Fibroblast of villous mesenchyme (primary cell): ENCODE measurements at places on chromosomes 6 and 20. TPM values are rescaled to one million over a fixed set of nuclear protein-coding genes. Genes with fewer than 3 reads are reported as not detected.

The BFSP1 gene
- 2.9 and 4.7 TPM in 2 replicates for total RNA-seq

DNA sequence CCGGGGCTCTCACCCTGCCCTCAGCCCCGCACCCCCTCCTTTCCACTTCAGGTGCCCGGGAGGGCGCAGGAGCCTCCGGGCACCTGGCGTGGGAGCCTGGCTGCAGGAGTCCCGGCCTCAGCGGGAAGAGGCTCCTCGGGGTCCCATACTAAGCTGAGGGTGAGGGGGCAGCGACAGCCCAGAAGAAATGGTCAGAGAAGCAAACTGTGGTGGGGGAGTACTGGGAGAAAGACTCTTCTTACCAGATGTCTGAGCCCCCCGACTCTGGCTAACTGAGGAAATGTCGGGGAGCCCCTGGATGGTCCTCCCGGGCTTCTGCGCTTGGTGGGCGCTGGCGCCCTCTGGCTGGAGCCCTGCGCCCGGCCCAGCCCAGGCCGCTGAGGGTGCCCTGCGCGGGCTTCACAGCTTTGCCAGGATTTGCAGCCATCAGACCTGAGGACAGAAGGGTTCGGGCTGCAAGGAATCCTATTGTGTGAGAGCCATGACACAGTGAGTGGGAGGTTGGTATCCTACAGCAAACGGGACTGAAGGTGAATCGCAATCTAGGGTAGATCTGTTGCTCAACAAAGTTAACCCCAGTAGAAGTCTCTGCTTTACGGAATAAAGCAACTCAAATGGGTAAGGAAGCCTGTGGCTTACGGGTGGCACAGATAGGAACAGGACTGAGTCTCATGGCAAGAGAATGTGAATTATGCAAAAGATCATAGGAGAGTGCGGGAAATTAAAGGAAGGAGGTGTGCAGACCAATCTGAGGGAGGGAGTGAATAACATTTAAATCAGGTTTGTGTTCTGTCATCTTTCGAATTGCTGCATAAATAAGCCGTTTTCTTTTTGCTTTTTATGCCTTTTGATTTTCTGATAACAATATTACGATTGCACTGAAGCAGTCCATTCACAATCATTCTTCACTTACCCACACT is 639 bp upstream of the RCAN2 start:
- no peak for DNase-seq

GRCh38 chr6:89289710-89290109 is 25.4 kb downstream of the GABRR2 start:
- no peak for DNase-seq

The CST7 gene
- total RNA-seq: not detected in 2 replicates

DNA sequence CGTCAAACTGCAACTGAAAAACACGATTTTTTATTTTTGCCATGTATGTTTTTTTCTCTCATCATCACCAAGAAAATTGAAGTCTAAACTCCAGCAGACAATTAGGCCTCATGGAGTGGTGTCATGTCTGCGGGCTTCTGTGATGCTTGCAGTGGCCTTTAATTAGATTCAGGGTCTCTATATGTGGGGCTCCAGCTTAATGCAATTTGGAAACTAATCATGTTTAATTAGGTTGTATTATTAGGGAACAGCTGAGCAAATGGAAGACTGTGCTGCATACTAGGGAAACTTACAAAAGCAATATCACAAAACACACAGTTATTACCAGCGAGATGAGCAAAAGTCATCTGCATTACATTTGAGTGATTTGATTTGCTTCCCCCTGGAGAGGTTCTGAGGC is 132.9 kb upstream of the PMEPA1 start:
- DNase-seq: no peak

DNA sequence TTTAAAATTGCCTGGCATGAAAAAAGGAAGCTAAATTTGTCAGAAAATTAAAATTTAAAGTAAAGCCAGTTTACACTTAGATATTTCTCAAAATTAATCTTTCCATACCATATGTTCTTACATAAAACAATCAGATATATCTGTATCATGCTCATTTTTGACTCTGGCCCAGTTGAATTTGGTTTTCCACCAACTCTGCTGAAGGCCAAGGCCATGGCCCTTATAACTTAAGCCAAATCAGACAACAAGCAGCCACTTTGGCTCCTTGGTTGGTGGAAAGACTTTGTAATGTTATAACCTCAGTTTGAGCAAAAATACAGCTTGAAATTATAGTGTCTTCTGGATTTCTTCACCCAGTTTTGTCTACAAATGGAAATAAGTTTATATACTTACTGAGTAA is 97.3 kb downstream of the CENPW start:
- no peak for DNase-seq

The CEP250 gene
- total RNA-seq: 14.5 and 22.0 TPM in 2 replicates

GRCh38 chr6:142400495-142400894 is 98.7 kb downstream of the ADGRG6 start:
- peak; percentile 54 for DNase-seq

- no peak for DNase-seq
These were observed 38.6 kb downstream of the NKX2-4 start for GRCh38 chr20:21358737-21359136.

GRCh38 chr6:70863343-70863742 is 93.5 kb downstream of the B3GAT2 start:
- DNase-seq: no peak

DNA sequence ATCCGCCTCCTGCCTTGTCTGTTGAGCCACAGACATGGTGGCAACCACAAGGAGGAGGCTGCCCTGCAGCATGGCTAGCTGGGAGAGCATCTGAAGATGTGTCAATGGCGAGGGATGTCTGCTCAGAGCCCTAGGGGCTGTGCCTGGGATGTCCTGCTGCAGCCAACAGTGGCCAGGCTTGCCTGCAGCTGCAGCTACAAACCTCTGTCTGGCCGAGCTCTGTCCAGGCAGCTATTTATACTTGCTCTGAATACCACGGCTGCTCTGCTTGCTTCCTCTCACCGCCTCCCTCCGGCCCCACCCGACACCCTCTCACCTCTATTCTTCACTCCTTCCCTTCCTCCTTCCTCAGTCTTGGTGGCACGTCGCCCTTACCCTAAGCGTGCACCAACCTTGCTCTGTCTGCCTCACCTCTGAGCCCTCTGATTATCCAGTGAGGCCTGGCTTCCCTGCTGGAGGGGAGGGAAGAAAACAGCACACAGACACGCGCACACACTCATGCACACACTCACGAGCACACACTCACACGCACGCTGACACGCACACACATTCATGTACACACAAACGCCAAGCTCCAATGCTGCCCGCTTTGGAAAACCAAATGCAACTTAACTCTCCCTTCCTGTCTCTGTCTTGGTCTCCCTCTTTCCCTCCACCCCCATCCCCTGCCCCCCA is at the start of gene ANGPT4:
ANGPT4 (minus strand) TSS at position 210 of the 675 bp plus-strand sequence; CDS start at position 90, 120 bp downstream.
- no peak for DNase-seq

DNA sequence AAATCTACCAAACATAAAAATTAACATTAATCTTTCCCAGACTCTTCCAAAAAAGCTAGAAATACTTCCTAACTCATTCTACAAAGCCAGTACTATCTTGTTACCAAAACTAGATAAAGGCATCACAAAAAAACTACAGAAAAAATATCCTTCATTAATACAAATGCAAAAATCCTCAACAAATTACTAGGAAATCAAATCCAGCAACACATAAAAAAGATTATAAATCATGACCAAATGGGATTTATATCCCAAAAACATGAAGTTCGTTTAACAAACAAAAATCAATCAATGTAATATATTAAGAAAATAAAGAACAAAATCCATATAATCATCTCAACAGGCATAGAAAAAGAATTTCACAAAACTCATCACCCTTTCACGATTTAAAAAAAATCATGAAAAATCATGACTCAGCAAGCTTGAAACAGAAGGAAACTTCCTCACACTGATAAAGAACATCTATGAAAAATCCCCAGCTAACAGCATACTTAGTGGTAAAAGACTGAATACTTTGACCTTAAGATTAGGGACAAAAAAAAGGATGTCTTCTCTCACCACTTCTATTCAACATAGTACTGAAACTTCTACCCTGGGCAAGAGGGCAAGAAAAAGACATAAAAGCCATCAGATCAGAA is 43.2 kb downstream of the RANBP9 start:
- DNase-seq: peak; percentile 41

The VWA7 gene
- total RNA-seq: under 0.01 TPM in 2 replicates

DNA sequence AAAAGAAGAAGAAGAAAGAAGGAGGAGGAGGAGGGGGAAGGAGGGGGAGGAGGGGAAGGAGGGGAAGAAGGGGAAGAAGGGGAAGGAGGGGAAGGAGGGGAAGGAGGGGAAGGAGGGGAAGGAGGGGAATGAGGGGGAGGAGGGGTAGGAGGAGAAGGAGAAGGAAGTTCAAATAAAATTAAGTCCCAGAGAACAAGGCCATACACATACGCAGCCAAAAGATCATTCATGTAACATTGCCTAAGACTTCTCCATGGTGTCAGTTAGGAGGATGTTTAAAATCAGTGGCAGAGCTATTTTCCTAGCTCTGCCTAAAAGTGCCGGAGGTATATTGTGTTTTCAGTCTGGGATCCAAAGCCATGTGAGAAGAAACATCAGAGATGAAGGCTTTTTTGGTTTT is 75.8 kb downstream of the PLCB4 start:
- no peak for DNase-seq

GRCh38 chr20:60486315-60486714 is 528.1 kb downstream of the CDH26 start:
- no peak for DNase-seq

- no peak for DNase-seq
These were observed 3.2 kb upstream of the RWDD1 start for GRCh38 chr6:116568111-116568510.

GRCh38 chr20:39310363-39310995 is 348.3 kb downstream of the DHX35 start:
- no peak for DNase-seq

The RFX6 gene
- total RNA-seq: not detected in 2 replicates

GRCh38 chr6:107607116-107607515 is 117.2 kb downstream of the SOBP start:
- peak; percentile 12 for DNase-seq

DNA sequence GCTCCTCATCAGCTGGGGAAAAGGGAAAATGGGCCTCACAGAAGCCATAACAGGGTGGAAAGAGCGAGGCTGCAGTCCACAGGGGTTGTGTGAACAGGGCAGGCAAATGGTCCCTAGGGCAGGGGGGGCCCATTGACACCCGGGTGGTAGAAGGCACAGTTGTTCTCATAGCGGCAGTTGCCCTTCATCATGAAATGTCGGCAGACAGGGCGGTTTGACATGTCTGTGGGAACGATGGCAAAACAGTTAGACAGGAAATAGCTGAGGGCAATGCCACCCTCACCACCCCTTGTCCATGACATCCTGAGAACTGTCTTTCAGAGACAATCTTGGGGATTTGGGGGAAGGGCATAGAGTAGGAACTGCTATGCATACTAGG is 15.6 kb downstream of the PPP1R10 start:
- DNase-seq: no peak

DNA sequence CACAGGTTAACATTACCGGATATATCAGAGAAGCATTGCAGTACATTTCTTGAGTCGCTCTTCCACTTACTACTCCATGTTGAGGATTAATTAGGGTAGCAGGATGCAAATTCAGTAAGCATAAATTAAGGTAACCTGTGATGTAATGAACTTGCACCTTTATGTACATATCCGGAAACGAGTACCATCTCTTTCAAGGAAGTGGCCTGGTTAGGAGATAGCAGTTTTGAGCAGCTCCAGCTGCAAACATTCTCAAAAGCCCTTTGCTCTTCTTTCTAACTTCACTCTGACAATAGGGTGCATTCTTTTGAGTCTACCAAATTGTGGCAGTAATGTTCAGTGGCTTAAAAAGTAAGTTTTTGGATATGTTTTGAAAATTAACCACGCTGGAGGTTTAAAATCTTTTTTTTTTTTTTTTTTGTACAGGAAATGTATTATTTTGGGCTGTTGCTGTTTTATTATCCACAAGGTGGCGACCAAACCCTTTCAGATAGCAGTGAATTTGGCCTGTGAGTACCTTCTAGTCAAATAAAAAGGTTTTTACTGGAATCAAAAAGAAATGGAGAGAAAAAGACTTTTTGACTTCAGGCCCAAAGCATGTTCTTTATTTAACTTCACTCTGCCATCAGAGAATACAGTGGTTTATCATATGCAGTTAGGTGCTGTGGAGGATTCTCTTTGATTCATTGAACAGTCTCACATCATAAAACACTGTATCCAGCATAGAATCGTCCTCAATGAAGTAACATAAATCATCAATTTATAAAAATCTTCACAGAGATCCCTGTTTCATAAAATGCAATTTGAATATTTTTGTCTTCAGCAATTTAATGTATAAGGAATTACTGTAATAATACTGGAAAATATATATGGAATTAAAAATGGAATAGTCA is 8.9 kb downstream of the FAM217B start:
- DNase-seq: peak; percentile 60

GRCh38 chr6:73325656-73326055 is 28.4 kb downstream of the DPPA5 start:
- DNase-seq: no peak

GRCh38 chr6:130129762-130130246 is 92.9 kb downstream of the SAMD3 start:
- DNase-seq: no peak

DNA sequence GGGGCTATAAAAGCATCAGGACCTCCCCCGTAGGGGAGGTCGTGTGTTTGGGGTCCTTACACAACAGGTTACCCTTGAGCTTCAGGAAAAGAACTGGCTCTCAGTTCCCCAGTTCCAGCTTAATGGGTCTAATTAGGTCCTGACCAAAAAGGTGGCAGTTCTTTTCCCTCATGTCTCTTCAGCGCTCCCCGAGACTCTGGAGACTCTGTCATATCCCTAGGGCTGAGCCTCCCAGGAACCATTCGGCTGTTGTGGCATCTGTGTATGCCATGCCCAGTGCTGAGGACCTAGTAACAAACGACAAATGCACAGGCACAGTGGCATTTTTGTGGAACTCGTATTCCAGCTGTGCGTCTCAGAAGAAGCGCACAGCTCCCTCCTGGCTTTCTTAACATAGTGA is 14.6 kb downstream of the PRDM1 start:
- DNase-seq: no peak

DNA sequence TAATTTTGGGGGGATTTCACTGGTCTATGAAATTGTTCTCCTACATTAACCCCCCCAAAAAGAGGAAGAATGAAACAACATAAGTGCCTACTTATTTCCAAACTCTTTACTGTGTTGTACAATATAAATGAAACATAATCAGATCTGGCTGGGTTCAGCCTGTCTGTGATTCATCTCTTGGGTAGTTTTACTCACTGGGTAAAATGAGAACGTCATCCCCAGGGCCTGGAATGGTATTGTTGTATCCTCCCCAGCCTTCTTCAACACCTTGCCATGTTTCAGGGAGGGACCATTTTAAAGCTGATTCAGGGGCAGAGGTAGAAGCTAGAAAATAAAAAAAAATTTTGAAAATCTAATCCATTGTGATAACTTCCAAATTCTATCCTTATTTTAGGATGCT is 256.7 kb downstream of the PKHD1 start:
- no peak for DNase-seq

GRCh38 chr6:151284012-151284411 is 44.2 kb downstream of the AKAP12 start:
- no peak for DNase-seq

- no peak for DNase-seq
These were observed 7.9 kb downstream of the IBTK start for GRCh38 chr6:82239597-82239996.

- no peak for DNase-seq
These were observed 55.5 kb downstream of the FOXC1 start for GRCh38 chr6:1665214-1665613.

The KIAA0408 gene
- total RNA-seq: 0.64 and 1.3 TPM in 2 replicates

The GJA10 gene
- not detected in 2 replicates for total RNA-seq

The TRPC4AP gene
- 86.7 and 96.7 TPM in 2 replicates for total RNA-seq

GRCh38 chr6:144853603-144854002 is 568.5 kb downstream of the UTRN start:
- no peak for DNase-seq
